ENCODE measurements at places on chromosomes 4 and X.

- no peak for DNase-seq
These were observed 102.2 kb downstream of the SPCS3 start for GRCh38 chr4:176422001-176422400.

- DNase-seq, result no peak
These were observed 67.5 kb downstream of the NPY1R start for GRCh38 chr4:163264934-163265333.

DNA sequence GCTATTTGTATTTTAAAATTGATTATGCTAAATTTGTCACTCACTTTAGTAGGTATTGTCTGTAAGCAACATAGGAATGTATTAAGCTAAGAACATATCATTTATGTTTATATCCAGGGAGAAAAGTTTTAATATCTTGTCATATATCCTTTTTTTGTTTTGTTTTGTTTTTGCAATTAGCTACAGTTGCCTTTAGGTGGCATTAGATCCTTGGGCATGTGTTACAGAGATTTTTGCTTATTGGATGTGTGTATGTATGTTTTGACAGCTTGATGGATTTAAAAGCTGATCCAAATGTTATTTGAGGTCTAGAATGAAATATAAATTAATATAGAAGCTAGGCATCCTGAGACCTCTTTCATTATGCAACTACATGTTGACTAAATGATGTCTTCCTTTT lies 36.1 kb upstream of the OTUD4 start:
- DNase-seq, result no peak

- DNase-seq, result no peak
These were observed 8.6 kb upstream of the GPRIN3 start for GRCh38 chr4:89316211-89316610.

DNA sequence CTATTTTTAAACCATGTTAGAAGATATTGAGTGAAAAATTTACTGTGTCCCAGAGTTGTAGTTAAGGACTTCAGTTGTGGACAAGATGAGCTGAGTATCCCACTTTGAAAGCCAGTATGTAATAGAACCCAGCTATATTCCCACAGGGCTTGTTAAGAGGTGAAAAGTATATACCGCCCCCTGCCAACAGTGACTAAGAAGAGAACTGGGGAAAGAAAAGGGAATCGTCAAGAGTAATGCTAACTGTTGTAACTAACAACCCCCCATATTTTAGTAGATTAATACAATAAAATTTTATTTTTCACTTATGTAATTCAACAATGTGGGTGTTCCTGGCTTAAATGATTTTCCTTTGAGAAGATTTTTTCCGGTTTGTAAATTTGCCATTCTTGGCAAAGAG lies 250.4 kb upstream of the GIMD1 start:
- no peak for DNase-seq

DNA sequence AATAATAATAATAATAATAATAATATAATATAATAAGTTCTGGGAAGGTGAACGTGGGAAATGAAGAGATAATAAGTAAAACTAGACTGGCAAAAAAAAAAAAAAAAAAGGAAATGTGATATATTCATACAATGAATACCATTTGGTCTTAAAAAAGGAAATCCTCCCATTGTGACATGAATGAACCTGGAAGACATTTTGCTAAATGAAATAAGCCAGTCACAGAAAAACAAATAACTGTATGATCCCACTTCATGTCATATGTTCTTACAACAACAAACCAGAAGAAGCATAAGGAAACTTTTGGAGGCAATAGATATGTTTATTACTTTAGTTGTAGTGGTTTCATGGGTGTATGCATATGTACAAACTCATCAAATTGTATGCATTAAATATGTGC lies 63.1 kb downstream of the ATP11C start:
- no peak for DNase-seq

DNA sequence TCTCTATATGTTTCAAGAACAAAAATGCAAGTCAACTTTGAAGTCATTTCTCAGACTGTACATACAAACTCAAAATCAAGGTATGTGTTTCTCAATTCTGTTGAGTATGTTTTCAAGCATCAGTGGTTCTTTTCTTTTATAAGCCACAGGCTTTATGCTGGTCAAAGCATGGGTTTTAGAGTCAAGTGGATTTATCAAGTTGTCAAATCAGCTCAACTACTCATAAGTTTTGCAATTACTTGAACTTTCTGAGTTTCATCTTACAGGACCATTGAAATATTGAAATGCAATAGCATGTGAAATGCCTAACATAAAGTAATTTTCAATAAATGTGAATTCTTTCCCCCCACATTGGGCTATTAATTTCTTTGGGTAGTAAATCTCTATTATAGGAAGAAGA lies 239.9 kb upstream of the DKK2 start:
- no peak for DNase-seq

DNA sequence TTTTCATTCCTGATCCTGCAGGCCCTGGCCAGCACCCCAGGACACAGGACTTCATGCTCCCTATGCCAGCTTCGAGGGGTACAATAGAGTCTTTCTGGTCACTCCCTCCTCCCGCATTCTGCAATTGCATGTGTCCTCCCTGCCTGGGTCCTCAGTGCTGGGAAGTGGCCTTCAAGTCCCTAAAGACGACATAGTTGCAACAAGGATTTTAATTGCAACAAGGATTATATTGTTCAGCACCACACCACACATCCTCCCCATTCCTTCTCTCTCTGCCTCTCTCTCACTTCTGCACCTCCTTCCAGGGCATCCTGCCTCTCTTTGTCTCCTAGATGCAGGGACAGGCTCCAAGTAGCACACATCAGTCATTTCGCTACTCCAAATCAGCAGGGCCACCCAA lies 25.5 kb downstream of the SCD5 start:
- no peak for DNase-seq

- DNase-seq, result no peak
These were observed 159.1 kb downstream of the NSUN7 start for GRCh38 chr4:40908702-40909362.

- no peak for DNase-seq
These were observed 119.0 kb upstream of the UGT8 start for GRCh38 chr4:114479595-114479994.

- DNase-seq, result no peak
These were observed 96.7 kb upstream of the RAPGEF2 start for GRCh38 chr4:159006202-159006601.

Measured in NCI-H2171 (cell line).